AG09309 (cell line): ENCODE measurements at places on chromosomes 5 and 9.

GRCh38 chr5:14906628-14907027 lies 35.0 kb upstream of the ANKH start:
- DNase-seq = no peak

DNA sequence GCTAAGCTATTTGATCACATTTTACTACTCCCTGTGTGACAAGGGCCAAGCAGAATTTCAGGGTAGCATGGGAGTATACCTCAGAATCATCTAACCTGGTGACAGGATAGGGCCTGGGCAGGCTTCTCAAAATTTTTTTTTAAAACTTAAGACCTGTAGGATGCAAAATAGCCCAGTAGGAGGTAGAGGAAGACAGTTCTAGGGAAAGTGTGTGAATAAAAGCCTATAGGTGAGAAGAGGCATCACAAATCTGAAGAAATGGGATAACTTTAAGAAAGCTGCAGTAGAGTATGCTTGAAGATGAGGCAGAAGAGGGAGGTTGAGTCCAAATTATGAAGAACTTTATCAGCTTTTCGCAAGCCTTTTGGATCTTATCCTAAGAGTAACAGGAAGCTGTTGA lies 32.3 kb downstream of the CNTRL start:
- no peak for DNase-seq

GRCh38 chr9:127525401-127526188 lies 74.3 kb downstream of the LRSAM1 start:
- DNase-seq = no peak

- no peak for DNase-seq
These were observed 650.3 kb upstream of the CDH10 start for GRCh38 chr5:25295067-25295466.

DNA sequence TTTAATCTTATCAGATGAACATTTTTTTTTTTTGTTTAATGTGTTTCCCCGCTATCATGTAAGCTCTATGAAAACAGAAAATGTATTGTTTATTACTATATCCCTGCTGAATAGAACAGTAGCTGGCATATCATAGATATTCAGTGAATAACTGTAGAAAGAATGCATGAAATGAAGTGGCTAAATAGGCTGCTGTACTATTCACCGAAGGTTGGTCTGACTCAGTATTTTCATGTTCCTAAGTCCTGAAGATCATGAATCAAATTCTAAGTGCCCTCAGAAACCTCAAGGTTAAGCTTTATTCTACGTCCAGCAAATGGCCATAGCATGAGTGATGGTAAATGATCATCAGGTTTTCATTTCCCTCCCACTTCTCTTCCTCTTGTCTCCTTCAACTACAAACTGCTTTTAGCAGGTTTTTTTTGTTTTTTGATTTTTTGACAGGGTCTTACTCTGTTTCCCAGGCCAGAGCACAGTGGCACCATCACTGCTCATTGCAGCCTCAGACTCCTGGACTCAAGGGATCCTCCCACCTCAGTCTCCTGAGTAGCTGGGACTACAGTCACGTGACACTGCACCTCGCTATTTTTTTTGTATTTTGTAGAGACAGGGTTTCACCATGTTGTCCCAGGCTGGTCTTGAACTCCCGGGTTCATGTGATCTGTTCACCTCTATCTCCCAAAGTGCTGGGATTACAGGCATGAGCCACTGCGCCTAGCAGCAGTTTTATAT lies 19.1 kb upstream of the ZFAND5 start:
- peak; percentile 81 for DNase-seq

DNA sequence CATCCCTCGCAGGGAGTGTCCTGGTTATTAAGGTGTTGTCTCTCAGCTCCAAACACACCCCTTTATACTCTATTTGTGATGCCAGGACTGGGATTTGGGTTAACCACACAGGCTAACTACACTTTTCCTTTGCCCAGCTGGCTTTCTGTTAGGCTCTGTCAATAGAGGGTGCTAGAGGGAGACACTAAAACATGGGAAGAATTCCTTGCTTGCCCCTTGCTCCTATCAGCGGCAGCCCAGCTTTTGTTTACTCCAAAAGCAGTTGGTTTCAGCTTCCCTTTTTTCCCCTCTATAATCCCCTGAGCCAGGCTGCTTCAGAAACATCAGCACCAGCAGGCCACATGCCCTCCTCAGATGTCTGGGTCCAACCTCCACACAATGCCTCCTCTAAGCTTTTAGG lies 297.1 kb downstream of the KCTD16 start:
- DNase-seq = no peak

DNA sequence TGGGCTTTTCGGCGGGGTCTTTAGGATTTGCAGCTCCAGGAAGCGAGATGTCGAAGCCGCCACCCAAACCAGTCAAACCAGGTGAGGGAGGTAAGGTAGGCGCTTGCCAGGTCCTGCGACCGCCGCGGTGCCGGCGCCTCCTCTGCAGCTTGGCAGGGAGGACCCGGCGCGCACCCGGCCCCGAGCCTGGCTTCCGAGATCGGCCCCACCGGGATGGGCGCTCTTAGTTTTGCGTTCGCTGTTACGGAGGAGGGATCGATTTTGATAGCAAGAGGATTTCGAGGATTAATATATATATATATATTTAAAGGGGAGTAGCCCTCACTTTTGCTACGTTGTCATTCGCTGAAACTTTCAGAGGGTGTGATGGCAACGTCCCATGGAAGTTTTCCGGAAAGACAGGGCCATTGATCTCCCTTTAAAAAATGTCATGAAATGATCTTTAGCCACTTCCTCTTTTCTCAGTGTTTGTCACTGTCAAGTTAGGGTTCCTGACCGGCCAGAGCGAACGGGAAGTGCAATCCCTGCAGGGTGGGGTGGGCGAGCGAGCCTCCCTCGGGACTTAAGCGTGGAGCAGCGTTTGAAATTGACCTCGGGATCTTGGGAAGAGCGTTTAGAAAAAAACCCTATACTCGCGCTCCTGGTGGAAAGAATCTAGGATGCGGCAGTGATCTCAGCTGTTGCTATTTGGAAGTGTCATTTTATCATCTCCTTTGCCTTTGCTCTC lies 495 bp downstream of the OSTF1 start:
- no peak for DNase-seq
